IPS DF 6.9 (cell line): ENCODE measurements at places on chromosomes 5 and 9.

GRCh38 chr5:156681265-156681664 is 168.8 kb upstream of the PPP1R2B start:
- no peak for DNase-seq

- no peak for DNase-seq
Measured at GRCh38 chr5:83025690-83026478, 51.3 kb downstream of the TMEM167A start.

DNA sequence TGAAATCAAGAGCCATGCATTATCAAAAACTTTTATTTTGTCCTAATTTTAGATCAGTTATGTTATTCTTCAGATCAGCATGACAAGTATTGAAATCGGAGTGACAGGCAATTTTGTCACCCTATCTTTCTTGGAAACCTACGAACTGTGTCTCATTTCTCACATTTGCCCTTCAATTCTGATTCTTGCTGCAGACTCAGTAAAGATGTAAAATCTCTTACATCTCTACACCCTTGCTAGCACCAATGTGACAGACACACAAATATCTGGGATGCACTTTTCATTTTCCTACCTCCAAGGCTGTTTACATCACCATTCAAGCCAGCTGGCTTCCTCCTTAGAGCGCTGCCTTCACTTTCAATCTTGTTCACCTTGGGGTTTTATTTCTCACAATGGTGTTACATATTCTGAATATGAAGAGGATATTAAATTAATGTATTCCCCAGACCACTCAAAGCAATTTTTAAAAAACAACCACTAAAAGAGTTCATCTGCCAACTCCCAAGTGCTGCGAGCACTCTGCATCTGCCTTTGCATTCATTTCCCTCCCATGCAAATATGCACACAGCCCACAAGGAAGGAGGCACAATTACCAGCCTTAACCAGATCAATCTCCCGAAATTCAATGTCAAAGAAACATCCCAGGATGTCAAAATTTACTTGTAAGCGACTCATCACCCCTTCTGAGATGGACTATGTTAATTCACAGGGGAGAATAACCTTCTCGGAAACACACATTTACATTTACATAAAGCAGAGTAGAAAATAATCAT is 164.3 kb downstream of the ENC1 start:
- DNase-seq: no peak

- DNase-seq: no peak
Measured at GRCh38 chr9:98378206-98378780, 122.8 kb upstream of the TBC1D2 start.

DNA sequence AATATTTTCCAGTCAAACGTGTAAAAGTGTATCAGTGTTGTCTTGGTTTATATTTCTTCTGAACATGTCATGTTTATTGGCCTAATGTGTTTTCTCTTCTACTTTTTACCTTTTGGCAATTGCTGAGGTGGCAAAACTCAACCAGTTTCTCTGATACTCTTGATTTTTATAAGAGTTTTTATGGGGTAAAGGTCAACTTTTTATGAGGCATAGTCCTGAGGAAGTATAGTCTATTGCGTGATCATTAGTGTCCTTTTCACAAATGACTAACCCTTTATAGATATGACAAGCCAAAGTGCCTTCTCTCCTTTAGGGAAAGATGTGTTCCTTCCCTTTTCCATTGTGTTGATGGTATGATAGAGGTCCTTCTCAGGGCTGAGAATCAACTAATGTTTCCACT is 32.9 kb downstream of the OCLN start:
- no peak for DNase-seq

- no peak for DNase-seq
Measured at GRCh38 chr5:119347574-119347973, 8.2 kb upstream of the TNFAIP8 start.

DNA sequence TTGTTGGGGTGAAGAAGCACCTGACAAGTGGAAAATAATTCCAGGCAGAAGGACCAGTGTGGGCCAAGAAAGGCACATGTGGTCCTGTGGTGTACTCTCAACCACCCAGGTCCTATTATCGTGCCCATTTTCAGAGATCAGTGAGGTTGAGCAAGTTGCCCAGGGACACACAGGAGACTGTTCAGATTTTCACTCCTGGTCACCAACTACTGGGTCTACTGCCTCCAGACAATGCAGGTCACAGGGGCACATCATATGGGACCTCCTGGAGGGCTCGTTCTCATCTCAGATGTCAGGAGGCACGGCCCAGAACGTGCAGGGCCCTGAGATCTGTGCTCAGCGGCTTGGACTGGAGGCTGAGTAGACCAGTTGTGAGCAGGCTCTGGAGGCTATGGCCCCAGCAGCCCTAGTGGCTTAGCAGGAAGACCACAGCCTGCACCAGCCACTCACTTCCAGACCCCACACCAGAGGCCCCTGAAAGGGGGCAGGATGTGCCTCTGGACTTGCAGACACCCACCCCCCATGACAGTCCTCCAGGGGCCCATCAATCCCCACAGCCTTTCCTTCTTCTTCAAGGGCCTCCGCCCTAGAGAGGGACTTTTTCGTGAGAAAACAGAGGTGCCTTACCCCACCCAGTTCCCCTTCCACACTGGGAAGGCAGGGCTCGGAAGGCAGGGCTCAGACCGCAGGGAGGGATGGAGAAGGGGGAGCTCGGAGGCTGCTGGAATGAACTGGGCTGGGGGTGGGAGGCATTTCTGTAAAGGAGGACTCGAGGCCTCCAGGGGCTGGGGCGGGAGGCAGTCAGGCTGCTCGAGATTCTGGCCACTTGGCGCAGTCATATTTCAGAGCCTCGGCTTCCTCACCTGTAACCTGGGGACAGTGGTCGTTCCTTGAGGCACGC is 82.7 kb upstream of the NEURL1B start:
- no peak for DNase-seq

DNA sequence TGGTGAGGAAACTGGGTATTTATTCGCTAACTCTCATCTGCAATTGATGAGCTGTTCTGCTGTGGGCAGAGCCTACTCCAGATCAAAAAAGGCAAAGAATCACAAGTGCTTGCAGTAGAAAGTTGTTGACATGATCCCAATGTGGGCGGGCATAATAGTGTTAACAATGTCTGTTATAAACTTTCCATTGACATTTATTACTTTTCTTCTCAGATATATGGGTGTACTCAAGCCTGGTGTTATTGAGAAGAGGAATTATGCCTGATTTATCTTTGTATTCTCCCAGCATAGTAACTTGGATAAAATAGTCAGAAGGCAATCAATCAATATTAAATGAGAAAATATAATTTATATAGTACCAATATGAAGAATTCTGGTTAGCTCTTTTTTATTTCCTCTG is 47.8 kb downstream of the ZNF474 start:
- DNase-seq: no peak
